Aorta (tissue), 5 donors: ENCODE measurements at places on chromosomes 4 and X. TPM values are rescaled to one million over a fixed set of nuclear protein-coding genes. Genes with fewer than 3 reads are reported as not detected.

The SLC26A1 gene
- 0.45 TPM for total RNA-seq

DNA sequence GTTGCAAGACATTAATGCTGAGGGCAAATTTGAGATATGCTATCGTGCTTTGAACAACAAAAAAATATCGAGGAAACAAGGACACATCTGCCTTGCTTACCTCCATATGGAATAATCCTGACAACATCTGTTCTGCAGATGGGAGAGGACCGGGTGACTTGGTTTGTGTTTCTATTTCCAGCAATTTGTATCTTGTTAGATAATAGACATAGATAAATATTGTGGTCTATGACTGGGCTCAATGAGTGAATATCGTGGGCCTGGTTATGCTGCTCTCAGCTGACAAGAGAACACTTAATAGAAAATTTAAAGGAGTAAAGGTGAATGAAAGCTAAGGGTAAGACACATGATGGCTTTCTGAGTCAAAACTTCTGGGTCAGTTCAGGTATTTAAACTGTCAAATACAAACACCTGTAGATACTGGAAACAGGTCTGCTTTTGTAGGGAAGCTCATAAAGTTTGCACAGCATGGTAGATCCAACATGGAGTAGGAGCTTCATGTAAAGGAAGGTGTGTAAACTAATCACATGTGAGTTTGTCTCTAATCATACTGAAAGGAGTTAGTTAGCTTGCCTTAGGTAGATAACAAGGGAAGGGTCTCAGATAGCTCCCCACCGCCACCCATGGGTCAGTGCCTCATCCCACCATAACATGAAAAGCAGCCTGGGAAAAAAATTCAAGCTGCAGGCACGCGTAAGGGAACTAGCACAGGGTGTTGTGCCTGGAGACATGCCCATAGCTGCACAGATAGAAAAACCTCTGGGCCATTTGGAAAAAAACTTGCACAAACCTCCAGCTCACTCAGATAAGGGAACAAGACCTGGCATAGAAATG is 904.1 kb upstream of the EPHA5 start:
- H3K27ac ChIP-seq, result no peak overlapping the region
- no peaks in the 10 kb centered on the region for H3K27me3 ChIP-seq
- H3K4me3 ChIP-seq, result no peak overlapping the region
- H3K4me1 ChIP-seq, result no peaks in the 10 kb centered on the region
- DNase-seq, result no peak

The ZNF732 gene
- 0.45 TPM for total RNA-seq

DNA sequence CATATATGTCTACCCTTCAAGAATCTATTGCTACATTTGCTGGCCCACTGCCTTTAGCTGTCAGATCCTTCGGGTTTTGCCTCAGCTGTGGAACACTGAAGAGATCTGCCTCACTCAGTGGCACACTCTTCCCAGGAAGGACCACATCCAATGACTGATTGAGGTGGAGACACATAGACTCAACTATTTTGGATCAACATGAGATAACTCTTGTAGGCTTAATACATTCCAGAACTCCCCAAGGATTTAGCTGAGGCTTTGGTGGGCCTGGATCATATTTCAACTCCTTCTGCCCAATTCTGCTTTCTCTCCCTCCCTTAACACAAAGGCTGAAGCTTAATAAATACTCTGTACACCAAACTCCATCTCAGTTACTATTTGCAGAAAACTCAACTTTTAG is 100.5 kb downstream of the CORIN start:
- no peak overlapping the region for H3K4me3 ChIP-seq
- H3K4me1 ChIP-seq, result no peaks in the 10 kb centered on the region
- H3K27me3 ChIP-seq, result no peaks in the 10 kb centered on the region
- DNase-seq, result no peak
- no peak overlapping the region for H3K27ac ChIP-seq
- no peaks in the 10 kb centered on the region for H3K36me3 ChIP-seq

GRCh38 chr4:184757810-184758209 is 23.9 kb upstream of the CENPU start:
- DNase-seq, result no peak
- H3K27me3 ChIP-seq, result no peaks in the 10 kb centered on the region
- H3K36me3 ChIP-seq, result peaks cover 9% of the 10 kb centered on the region
- no peak overlapping the region for H3K4me3 ChIP-seq
- H3K4me1 ChIP-seq, result no peaks in the 10 kb centered on the region

The ENPP6 gene
- total RNA-seq, result 1.8 TPM

GRCh38 chr4:42150653-42151567 is 1.5 kb downstream of the BEND4 start:
- H3K36me3 ChIP-seq, result no peaks in the 10 kb centered on the region
- DNase-seq, result no peak
- peak overlapping the region; percentile 33 for H3K4me3 ChIP-seq
- no peaks in the 10 kb centered on the region for H3K4me1 ChIP-seq
- H3K27me3 ChIP-seq, result peaks cover 1% of the 10 kb centered on the region
- H3K27ac ChIP-seq, result no peak overlapping the region

DNA sequence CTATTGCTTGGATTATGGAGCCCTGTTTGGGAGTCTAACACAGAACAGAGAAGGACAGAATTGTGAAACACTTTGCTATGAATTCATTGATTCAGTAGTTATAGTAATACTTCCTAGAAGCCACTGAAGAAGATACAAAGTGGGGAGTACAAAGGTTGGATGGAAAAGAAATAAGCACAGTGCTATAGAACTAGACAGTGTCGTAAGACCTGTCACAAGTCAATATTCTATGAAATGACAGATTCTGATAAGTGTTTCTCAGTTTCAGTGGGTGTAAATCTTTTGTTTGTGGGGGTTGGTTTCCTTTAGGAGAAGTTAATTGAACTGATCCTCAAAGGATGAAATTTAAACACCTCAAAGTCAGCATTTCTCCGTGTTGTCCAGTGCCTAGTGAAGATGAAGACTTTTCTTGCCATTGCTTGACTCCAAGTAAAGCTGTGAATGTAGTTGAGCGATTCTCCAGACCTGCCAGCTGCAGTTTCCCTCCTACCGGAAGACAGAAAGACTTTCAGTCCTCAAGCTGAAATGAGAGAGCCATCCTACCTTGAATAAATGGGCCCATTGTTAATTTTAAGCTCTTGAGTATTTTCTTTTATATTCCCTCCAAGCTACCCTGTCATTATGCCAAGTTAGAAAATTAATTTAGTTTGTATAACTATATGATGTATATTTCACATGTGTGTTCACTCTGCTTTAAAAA is 7.9 kb downstream of the PDLIM5 start:
- H3K36me3 ChIP-seq, result peaks cover 2% of the 10 kb centered on the region
- no peaks in the 10 kb centered on the region for H3K27me3 ChIP-seq
- no peak for DNase-seq
- peak overlapping the region; percentile 26 for H3K4me3 ChIP-seq

The ETDA gene
- not detected for total RNA-seq

- no peaks in the 10 kb centered on the region for H3K4me1 ChIP-seq
- DNase-seq, result peak; percentile 49
- H3K27me3 ChIP-seq, result no peaks in the 10 kb centered on the region
- no peak overlapping the region for H3K4me3 ChIP-seq
- no peak overlapping the region for H3K27ac ChIP-seq
Observed at GRCh38 chrX:44462850-44463249, 79.8 kb downstream of the FUNDC1 start.

DNA sequence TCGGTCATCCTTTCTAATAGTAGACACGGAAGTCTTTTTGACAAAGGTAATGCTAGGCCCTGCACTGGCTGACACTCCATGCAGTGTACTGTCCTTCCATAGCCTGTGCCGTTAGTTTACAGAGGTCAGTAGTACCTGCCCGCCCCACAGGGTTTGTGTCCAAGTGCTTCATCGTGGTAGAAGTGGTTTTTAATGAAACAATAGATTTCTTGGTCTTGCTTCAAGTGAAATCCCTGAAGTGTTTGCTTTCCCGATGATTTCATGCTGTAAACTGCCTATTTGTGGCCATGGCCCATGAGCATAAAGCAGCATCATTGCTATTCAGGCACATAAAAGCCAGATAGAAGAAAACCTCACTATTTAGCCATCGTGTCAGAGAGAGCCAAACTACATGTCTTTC is 139.3 kb downstream of the GPR143 start:
- H3K36me3 ChIP-seq, result no peaks in the 10 kb centered on the region
- no peaks in the 10 kb centered on the region for H3K27me3 ChIP-seq
- no peak for DNase-seq
- H3K4me1 ChIP-seq, result no peaks in the 10 kb centered on the region
- H3K27ac ChIP-seq, result no peak overlapping the region
- no peak overlapping the region for H3K4me3 ChIP-seq

GRCh38 chrX:13693341-13693961 is 4.5 kb downstream of the RAB9A start:
- H3K4me1 ChIP-seq, result peaks cover 16% of the 10 kb centered on the region
- H3K36me3 ChIP-seq, result no peaks in the 10 kb centered on the region
- H3K27me3 ChIP-seq, result no peaks in the 10 kb centered on the region
- no peak for DNase-seq
- no peak overlapping the region for H3K27ac ChIP-seq
- no peak overlapping the region for H3K4me3 ChIP-seq

GRCh38 chr4:17128268-17128667 is 229.8 kb upstream of the LDB2 start:
- H3K36me3 ChIP-seq, result no peaks in the 10 kb centered on the region
- H3K4me3 ChIP-seq, result no peak overlapping the region
- H3K27ac ChIP-seq, result no peak overlapping the region
- H3K27me3 ChIP-seq, result no peaks in the 10 kb centered on the region

DNA sequence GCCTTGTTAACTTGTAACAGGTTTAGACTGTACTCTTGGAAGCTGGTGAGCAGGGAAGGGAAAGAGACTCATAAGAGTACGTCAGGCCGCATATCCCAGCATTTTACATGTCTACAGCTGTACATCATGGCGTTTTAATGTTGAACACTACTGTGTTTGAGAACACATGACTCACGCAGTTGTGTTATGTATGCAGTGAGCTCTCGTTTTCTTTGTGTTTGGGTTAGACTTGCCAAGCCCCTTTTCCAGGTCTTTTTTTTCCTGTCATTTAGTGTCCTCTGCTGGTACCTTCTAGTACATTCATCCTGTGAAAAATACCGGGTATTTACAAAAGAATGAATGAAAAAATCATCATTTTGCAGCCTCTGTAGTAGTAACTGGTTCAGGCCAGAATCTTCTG is 35.3 kb downstream of the SMS start:
- H3K27ac ChIP-seq, result no peak overlapping the region
- H3K4me3 ChIP-seq, result no peak overlapping the region
- H3K4me1 ChIP-seq, result no peaks in the 10 kb centered on the region

The TLR2 gene
- 55.7 TPM for total RNA-seq

GRCh38 chrX:65644621-65645289 is 22.7 kb upstream of the MSN start:
- no peaks in the 10 kb centered on the region for H3K27me3 ChIP-seq
- peak overlapping the region; percentile 83 for H3K27ac ChIP-seq
- DNase-seq, result peak; percentile 95
- peaks cover 5% of the 10 kb centered on the region for H3K4me1 ChIP-seq
- H3K4me3 ChIP-seq, result no peak overlapping the region

DNA sequence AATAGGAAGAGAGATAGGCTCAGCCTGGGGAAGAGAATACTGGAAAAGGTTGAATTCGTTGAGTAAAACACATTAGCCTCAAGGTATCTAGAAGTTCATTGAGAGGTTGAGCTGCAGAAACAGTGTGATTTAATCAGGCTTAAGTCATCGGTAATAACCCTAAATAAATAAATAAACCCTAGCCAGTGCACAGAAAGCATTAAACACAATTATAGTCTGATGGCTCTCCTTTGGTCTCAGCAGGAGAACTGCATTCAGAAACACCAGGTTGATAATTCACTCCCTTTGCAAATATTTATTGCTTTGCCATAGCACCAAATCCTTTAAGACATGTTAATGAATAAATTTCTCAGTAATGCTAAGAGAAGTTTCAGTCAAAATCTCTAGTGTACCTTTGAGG is 9.6 kb downstream of the DCX start:
- H3K27me3 ChIP-seq, result no peaks in the 10 kb centered on the region
- H3K4me1 ChIP-seq, result no peaks in the 10 kb centered on the region
- DNase-seq, result no peak
- H3K4me3 ChIP-seq, result no peak overlapping the region
- H3K36me3 ChIP-seq, result no peaks in the 10 kb centered on the region
- H3K27ac ChIP-seq, result no peak overlapping the region

DNA sequence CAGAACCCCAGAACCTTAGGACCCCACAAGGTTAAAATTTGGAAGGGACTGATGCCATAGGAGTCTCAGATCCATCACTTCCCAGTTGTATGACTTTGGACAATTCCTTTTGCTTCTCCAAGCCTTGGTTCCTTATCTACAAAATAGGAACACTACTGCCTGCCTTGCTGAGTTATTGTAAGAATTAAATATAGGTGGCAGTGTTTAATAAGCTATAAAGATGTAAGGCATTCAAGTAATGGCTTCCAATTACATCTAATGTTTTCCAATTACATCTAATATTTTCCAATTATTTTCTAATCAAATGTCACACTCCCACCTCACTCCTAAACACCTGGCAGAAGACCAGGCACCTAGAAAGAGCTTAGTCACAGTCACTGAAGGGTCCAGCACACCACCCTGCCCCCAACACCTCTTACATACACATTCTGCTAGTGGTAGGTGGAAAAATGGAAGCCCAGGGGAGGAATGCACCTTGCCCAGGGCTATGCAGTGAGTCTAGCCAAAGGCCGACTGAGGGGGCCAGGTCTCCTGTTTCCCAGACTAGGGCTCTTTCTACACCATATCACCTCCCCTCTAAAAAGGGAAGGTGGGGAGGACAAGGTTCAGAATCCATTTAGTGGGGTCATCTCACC is 24.5 kb upstream of the KDM5C start:
- H3K4me3 ChIP-seq, result no peak overlapping the region
- no peaks in the 10 kb centered on the region for H3K36me3 ChIP-seq
- H3K4me1 ChIP-seq, result no peaks in the 10 kb centered on the region
- no peaks in the 10 kb centered on the region for H3K27me3 ChIP-seq

The DMRTC1 gene
- total RNA-seq, result not detected

DNA sequence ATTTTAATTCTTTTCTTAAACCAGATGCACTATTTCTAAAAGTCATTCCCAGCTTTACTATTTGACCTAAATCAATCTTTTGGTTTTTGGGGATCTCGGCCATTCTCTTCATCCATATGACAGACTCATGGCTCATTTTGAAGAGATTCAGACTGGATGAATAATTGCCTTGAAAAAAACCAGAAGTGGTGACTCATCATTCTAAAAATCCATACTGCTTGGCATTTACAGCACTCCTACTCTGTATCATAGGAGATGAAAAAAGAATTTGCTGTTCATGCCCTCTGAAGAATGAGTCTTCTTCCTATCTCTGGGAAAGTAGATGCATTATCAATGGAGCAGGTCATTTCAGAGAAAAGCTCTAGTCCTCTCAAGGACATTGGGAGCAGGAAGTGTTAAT is 220.5 kb upstream of the RPS6KA3 start:
- no peak overlapping the region for H3K27ac ChIP-seq
- H3K4me3 ChIP-seq, result no peak overlapping the region

The PLK4 gene
- total RNA-seq, result 0.96 TPM

DNA sequence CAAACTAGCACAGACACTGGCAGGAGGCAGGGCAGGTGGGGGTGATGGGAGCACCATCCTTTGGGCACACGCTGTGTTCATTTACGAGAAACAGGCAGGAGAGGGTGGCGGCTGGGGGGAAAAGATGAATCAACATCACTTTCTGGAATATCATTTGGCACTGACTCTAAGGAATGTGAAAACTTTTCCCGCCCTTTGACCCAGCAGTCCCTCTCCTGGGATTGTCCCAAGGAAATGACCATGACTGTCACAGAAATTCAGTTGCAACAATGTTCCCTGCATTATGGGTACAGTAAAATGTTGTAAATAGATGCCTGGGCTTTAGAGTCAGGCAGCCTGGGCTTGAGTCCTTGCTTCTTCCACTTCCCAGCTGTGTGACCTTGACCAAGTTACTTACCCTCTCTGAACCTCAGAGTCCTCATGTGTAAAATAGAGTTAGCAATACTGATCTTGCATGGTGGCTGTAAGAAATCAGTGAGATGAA is 58.6 kb downstream of the ABLIM2 start:
- H3K27me3 ChIP-seq, result no peaks in the 10 kb centered on the region
- H3K36me3 ChIP-seq, result peaks cover 1% of the 10 kb centered on the region
- no peak overlapping the region for H3K27ac ChIP-seq

The HSPA4L gene
- total RNA-seq, result 17.7 TPM

The PDCL2 gene
- not detected for total RNA-seq
